ENCODE measurements at places on chromosomes 11 and 22.

DNA sequence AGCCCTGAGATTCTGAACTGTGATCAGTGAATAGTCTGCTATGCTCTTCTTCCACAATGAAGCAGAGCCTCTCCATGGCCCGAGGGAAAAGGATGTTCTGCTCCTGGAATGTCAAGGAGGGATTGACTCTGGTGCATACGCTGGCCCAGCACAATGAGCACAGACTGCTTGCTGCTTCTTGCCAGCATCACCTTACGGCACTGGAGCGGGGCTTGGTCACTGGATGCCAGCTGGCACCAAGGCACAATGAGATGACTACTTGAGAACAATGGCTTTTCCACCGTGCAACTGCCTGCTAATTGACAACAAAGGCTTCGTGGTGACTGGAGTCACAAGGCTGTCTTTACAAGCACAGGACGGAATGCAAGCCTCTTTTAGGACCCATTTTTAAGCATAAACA, 139.2 kb downstream of the DSCAML1 start:
- no peak for DNase-seq

- DNase-seq, result no peak
These were observed 66.5 kb downstream of the CCDC34 start for GRCh38 chr11:27296497-27296896.

DNA sequence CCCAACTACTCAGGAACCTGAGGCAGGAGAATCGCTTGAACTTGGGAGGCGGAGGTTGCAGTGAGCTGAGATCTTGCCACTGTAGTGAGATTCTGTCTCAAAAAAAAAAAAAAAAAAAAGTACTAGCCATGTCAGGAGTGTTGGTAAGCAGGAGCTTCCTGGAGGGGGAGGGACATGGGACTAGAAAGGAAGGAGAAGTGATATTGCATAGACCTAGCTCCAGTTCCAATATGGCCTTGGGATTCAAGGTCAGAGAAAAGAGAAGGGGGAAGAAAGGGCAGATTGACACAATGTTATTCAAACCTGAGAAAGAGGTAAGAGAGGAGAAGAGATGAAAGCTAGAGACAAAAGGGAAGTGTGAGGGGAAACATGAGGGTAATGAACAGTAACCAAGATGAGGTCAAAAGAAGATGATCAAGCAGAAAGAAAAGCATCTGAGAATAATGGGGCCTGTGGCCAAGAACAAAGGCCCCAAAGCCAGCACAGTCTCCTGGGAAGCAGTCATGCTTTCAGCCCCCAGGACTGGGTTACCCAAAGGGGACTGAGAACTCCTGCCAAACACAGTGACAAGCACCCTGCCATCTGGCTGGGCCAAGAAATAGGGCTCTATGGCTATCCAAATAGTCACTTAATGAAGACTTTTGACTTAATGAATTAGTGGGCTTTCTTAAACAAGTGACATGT, 51.7 kb upstream of the FTH1 start:
- DNase-seq, result no peak

GRCh38 chr22:33006220-33006954, 51.8 kb downstream of the SYN3 start:
- no peak for DNase-seq

DNA sequence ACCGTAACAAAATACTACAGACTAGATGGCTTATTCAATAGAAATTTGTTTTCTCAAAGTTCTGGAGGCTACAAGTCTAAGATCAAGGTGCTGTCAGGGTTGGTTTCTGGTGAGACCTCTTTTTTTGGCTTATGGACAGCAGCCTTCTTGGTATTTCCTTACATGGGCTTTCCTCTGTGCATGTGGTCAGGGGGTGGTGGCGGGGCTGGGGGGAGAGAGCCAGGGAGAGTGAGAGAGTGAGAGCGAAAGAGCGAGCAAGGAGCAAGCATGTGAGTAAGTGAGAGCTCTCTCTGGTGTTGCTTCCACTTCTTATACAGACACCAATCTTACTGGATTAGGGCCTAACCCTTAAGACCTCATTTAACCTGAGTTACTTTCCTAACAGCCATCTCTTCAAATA, 181.5 kb downstream of the TMEM135 start:
- DNase-seq, result no peak

DNA sequence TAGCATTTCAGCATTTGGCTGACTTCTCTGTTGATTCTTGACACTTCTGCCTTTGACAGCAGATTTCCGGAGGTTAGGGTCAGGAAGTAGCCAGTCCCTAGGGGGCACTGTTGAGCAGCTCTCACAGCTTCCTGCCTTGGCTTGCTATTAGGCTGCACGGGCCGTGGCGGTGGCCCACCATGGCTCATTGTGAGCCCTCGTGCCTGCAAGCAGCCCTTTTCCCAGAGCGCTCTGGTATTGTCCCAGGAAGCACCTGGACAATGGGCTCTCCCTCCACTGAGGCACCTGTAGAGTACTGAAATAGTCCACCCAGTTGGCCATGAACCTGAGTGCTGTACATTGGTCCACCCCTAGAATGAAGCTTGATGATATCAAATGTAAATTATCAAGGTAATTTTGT, 100.2 kb upstream of the GAL start:
- peak; percentile 18 for DNase-seq

GRCh38 chr11:3920148-3920852, 64.8 kb downstream of the STIM1 start:
- peak; percentile 57 for DNase-seq

- no peak for DNase-seq
These were observed 11.0 kb upstream of the MED17 start for GRCh38 chr11:93773045-93773477.

- no peak for DNase-seq
These were observed 85.2 kb upstream of the RTL6 start for GRCh38 chr22:44583061-44583760.

GRCh38 chr11:58057481-58057880, 26.7 kb downstream of the OR6Q1 start:
- DNase-seq, result no peak

- DNase-seq, result no peak
These were observed 18.8 kb upstream of the ST3GAL4 start for GRCh38 chr11:126336671-126337101.

DNA sequence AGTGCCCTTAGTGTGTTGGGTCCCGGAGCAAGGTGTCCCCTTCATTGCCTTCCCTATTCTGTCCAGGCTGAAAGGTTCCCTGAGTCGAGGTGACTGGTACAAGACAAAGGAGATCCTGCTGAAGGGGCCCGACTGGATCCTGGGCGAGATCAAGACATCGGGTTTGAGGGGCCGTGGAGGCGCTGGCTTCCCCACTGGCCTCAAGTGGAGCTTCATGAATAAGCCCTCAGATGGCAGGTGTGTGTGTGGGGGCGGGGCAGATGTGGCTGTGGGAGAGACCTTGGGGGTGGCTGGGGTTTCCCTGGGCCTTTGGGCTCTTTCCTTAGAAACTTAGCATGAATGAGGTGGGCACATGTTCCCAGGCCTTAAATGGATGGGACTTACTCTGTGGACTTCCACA, 1.8 kb downstream of the NDUFV1 start:
- no peak for DNase-seq

GRCh38 chr11:97746818-97747217, 1273.9 kb upstream of the CNTN5 start:
- no peak for DNase-seq

- DNase-seq, result no peak
These were observed 418.0 kb downstream of the SHANK2 start for GRCh38 chr11:70834277-70834940.

DNA sequence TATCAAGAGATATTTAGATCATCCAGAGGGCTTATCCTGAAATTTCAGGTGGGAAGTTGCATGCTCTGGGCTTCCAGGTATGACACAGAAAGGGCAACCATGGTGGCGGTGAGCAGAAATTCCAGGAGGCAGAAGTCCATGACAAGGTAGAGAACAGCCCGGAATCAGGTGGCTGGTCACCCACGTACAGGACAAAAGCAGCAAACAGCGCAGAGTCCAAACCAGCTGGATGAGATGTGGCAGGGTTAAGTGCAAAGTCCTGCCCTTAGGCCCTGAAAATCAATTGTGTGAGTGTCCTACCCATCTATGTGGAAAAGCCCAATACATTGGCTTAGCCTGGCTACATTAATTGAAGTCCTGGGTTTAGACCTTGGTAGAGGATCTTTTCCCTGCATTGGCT, 11.6 kb downstream of the PPFIBP2 start:
- no peak for DNase-seq

DNA sequence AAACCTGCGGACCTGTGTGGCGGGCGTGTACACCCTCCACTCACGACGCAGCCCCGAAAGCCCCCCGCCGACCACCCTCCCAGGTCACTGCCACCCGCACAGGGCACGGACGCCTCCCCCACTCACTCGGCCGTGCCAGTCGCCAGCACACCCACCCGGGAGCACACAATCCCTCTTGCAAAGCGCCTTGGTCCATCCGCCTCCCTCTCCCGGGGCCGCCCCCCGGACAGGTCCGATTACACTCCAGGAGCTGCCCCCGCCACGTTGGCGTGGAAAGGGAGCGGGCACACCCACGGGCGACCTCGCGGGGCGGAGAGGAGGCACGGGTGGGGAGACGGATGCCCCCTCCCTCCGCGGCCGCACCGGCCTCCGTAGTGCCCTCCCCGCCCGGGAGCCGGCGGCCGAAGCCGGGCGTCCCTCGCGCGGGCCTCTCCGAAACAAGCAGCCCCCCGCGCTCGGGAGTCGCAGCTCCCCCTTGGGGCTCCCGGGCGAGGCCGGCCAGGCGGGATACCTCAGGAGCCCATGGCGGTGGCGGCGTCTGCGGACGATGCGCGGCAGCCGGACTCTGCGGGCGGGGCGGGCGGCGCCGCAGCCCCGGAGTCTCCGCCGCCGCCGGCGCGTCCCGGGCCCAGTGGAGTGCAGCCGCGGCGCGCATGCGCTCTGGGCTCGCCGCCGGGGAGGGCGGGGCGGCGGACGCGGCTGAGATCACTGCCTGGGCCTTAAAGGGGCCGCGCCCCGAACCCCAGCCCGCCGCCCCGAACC, at the start of gene TMEM184B:
TMEM184B (minus strand) TSS at position 638 of the 762 bp plus-strand sequence. CDS start 25,049 bp downstream, outside the sequence.
- peak; percentile 77 for DNase-seq

- DNase-seq, result no peak
These were observed 98.2 kb downstream of the ARHGAP20 start for GRCh38 chr11:110614031-110614430.

GRCh38 chr11:27212248-27212780, 150.7 kb downstream of the CCDC34 start:
- DNase-seq, result no peak

- DNase-seq, result no peak
These were observed 84.6 kb downstream of the BUD13 start for GRCh38 chr11:116688202-116688540.

- no peak for DNase-seq
These were observed 373.7 kb downstream of the METTL15 start for GRCh38 chr11:28481616-28482480.

DNA sequence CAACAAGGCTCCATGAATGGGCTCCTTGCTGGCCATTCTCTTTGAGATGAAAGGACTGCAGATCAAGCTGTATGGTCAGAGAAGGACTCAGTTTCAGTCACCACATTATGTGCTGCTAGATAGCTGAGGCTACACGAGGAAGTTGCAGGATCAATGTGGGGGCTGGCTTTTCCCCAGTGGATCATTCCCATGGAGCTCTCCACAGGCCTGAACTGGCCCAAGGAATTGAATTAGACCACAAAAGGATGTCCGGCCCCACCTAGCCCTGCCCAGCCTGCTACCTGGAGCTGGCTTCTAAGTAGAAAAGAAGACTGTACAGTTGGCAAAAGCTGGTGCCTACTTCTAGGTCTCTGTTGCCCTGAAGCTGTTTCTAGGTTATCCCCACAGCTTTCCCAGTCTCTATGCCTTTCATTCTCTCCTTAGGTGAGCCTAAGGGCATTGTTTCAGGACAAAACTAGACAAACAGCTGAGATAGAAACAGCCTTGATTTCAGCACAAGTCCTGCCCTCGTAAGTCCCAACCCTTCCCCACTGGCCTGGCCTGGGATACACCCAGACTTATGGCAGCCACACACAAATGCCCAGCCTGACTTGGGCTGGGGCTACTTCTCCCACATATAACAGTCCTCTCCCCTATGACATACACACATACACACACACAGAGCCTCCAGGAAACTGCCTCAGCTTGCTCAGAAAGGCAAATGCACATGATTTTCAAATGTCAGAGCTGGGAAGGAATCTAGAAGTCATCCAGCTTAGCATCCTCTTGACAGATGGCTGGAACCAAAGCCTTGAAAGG, 129.1 kb upstream of the NCAM1 start:
- no peak for DNase-seq

DNA sequence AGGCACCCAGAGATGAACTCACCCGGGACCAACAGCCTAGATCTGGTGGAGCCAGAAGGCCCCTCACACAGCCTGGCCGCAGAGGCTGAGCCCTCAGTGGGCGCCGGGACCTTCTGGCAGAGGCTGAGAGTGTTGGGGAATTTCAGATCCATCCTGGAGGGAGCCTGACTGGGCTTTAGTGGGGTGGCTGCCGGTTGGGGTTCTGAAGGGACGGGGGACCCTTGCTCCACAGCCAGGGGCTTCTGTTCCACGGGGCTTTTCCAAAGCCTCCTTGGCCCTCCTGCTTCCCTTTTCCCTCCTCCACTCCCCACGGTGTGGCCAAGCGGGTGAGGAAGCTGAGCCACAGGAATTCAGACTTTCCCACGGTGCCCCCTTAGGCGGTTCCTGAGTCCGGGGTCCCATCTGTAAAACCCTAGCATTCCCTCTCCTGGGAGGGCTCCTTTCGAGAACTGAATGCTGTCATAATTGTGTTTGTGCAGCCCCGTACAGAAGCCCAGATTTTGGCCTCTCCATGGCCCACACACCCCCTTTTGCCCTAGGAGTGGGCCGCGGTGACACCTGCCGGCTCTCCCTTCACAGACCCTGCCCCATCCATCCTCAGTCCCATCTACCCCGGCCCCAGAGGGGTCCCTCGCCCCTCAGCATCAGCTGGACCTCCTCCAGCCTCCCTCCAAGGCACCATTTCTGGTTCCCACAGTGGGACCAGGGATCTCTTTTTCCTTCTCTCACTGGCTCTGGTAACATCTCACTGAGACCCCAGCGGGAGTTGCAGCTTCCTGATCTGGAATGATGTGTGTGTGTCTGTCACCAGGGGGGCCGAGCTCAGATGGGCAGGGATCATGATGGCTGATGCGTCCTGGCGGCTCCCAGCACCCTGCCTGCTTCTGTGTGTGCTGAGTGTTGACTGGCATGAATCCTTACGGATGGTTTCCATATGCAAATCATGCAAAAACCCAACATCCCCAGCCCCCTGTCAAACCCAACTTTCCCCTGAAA, 1048.4 kb downstream of the TBC1D22A start:
- DNase-seq, result no peak

DNA sequence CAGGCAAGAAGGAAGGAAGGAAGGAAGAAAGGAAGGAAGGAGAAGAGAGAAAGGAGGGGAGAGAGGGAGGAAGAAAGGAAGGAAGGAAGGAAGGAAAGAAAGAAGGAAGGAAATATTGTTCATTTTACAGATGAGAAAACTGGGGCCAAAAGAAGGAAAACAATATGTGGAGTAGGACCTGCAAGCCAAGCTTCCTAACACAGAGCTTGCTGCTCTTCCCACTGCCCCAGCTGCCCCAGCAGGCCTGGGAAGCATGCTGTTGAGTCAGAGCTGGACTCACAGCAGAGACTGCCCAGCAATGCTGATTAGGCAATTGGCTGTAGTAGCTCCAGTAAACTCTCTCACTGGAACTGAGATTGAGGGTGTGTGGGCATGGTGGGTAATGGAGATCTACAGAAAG, 42.6 kb upstream of the SMCO4 start:
- DNase-seq, result no peak

GRCh38 chr22:38162881-38163843, 18.5 kb downstream of the PLA2G6 start:
- DNase-seq, result no peak

All from activated effector memory CD4-positive, alpha-beta T cell treated with Interleukin-2 at 50 U/mL for 16 hours (primary cell).